ENCODE measurements at places on chromosomes 2 and 18.

DNA sequence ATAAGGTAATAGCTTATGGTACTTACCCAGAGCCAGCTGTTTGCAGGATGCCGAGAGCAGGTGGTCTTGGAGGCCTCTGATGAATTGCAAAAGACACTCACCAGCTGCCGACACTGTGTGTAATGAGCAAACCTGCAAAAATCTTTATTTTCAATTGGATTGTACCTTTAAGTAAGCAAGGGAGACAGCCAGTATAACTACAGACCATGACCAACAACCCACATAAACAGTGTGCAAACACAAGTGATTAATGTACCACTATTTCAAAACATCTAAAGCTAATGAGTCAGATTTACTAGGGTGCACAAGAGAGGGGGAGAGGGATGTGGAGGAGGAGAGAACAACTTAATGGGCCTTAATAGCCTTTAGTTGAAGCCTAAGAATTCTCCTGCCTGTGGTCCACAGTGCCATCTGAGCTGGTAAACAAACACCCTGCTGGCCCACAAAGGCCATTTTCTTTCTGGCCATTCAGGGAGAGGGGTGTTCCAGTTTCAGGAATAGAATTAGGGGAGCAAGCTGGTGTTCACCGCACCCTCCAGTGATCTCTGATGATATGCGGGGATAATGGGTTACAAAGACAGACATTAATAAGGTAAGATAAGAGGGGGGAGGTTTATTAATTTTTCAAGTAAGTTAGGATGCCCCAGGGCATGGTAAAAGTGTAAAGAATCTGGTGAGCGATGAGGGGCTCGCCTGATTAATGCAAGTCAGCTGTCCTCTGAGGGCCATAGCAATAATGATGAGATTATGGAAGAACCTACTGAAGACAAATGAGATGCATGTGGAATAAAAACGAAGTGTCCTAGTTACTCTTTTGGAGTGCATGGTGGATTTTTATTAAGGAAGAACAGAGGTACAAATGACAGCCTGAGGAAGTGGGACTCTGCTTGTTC lies 196.4 kb downstream of the HRH4 start:
- DNase-seq = no peak

DNA sequence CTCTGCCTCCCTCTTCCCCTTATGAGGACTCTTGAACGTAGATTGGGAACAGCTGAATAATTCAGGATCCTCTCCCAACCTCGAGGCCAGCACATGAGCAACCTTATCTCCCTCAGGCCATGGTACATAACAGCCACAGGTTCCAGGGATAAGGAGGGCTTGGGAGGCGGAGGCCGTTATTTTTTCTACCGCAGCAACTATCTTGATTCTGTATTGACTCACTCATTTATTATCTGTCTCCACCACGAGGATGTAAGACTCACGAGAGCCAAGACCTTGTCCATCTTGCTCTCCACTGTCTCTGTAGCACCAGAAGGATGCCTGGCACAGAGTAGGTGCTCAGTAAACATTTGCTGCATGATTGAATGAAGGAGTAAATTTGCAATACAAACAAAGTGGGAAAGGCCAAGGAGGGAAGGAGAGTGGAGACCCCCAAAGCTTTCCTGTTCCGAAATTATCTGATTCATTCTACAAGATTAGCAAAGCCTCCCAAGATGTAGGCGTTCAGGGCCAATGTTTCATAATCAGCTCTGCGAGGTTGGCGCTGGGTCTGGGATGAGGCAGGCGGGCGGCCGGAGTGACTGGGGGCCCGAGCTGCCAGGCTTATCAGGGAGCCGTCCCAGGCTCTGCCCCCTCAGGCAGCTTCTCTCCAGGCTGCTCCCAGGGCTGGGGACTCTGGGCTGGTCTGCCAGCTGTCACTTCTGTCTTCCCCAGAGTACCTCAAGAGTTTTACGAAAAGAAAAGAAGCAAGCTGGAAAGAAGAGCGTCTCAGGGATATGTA lies 31.6 kb downstream of the INPP5D start:
- DNase-seq = no peak

DNA sequence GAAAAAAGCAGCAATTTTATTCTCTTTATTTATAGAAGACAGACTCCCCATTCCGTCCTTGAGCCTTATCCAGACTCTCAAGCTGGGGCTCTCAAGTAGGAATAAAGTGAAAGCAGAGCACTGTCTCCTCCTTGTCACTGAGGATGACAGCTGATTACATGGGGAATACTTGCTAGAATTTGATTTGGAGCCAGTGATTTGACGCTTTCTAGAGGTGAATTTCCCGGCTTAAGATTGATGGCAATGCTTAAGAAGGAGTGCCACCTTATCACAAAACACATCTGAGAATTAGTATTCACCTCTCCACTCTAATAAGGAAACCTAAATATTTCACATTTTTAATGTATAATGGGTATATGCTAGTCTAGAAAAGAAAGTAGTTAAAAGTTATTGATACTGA lies 135.4 kb upstream of the SLC39A10 start:
- DNase-seq = no peak

- no peak for DNase-seq
These were observed 348.7 kb upstream of the GALNT5 start for GRCh38 chr2:156908825-156909224.

DNA sequence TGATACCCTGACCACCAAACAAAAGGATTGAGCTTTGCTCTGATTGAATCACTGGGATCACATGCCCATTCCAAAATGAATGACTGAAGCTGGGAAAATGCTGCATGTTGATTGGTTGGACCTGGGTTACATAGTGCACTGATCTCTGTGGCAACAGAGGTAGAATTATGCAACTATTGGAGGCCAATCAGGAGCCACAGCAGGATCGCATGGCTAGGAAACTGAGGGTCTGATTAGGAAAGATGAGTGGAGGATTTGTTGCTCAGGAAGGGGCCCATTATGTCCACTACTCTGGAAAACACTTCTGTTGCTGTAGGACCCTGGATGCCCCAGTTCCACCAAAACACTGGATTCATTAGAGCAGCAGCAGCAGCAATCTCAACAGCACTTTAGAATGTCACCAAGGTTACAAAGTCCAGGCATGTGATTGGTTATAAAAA lies 25.9 kb upstream of the SGPP2 start:
- DNase-seq = no peak

GRCh38 chr2:26017464-26018183 lies 16.3 kb upstream of the RAB10 start:
- no peak for DNase-seq
